ENCODE measurements at places on chromosomes 12 and 14.

GRCh38 chr12:121144416-121144914 is 11.8 kb downstream of the P2RX7 start:
- DNase-seq = no peak

GRCh38 chr12:29149691-29150281 is 708 bp downstream of the FAR2 start:
- no peak for DNase-seq

DNA sequence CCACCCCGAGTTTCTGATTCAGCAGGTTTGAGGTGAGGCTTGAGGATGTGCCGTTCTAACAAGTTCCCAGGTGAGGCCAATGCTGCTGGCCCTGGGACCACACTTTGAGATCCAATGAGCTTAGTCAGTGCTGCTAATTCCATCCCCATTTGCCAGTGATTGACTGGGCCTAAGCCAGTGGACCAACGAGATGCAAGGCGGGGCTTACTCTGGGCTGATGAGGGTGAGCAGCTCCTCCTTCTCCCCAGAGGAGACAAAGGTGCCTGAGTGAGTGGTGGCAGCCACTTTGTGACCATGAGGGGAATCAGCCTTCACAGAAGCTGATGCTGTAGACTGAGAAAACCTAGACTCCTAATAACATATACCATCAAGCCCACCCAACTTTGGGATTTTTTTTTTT is 23.1 kb upstream of the HNF1A start:
- no peak for DNase-seq

DNA sequence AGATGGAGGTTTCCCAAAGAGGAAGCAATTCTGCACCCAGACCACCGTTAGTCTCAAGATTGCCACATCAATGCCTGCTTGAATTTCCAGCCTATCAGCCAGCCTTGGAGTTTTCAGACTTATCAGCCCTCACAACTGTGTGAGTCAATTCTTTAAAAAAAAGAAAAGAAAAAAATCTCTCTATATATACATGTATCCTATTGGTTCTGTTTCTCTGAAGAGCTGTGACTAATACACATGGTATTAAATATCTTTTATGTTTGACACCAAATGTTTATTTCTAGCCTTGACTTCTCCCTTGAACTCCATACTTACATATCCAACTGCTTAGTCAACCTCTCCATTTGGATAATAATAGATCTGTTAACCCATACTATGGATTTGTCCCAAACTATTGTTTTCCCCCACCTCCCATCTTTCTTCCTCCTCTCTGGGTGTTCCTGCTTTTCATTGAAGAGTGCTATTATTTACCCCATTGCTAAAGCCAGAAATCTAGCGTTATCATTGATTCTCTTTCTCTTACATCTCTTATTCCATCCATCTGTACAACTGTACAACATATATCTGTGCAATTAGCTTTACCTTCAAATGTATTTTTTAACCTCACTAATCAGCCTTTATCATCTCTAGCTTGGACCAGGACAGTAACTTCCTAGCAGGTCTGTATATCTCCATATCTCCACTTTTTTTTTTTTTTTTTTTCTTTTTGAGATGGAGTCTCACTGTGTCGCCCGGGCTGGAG is 22.7 kb upstream of the EID3 start:
- DNase-seq = peak; percentile 43

DNA sequence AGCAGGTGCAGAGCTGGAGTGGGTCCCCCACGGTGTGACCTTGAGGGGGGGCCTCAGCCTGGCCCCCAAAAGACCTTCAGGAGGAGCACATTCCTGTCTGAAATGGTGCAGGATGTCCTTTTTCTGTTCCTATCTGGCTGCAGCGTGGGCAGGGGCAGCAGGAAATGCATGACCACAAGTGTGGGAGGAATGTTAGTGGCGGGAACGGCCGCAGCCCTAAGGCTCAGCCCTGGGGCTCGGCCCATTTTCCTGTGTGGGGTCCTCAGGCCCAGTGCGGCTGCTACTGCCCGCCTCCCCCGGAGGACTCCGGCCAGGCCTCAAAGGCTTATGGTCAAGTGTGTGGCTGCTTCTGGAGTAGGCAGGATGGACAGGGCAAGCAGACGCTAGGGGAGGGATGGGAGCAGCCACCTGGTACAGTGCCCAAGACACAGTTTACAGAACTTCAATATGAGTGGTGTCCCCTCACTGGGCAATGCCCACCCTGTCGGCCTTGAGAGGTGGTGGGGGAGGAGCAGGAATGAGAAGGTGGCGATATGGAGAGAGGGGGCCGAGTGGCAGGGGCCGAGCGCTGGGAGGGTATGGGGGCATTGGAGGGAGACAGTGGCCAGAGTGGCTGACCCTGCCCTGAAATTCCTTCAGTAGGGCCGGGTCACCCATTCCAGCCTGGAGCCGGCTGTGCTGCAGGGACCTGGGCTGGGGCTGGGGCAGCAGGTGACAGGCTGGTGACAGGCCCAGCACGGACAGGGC is 137.4 kb downstream of the CALM1 start:
- DNase-seq = no peak

GRCh38 chr14:72539661-72540315 is 354.1 kb downstream of the DPF3 start:
- DNase-seq = no peak

GRCh38 chr12:88307961-88308360 is 165.9 kb downstream of the TMTC3 start:
- DNase-seq = no peak

- no peak for DNase-seq
These were observed 171.5 kb downstream of the SLC15A4 start for GRCh38 chr12:128652136-128652751.

DNA sequence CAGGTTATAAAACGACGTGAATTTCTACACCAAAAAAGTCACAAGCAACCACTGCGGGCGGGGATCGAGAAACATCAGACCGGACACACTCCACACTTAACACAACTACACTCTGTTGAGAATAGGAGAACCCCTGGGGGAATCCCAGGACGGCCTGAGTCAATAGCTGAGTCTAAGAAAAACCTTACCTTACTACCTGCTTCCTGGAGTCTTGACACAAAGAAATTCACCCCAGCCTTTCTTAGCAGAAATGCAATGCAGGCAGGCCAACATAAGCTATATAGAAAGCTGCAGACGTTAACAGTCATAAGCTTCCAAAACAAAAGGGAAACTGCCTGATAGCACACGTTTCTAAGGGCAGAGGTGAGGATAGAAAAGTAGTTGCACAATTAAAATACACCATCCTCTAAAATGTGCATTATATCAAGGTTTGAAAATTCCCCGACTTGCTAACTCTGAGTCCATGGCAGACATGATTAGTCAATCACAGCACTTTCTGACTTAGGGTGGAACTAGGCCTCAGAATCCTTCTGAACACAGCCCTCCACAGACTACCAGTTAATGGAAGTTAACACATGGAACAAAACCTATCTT is 68.0 kb downstream of the CCDC88C start:
- DNase-seq = no peak

- DNase-seq = no peak
These were observed 31.0 kb upstream of the LGALS3 start for GRCh38 chr14:55097881-55098560.

DNA sequence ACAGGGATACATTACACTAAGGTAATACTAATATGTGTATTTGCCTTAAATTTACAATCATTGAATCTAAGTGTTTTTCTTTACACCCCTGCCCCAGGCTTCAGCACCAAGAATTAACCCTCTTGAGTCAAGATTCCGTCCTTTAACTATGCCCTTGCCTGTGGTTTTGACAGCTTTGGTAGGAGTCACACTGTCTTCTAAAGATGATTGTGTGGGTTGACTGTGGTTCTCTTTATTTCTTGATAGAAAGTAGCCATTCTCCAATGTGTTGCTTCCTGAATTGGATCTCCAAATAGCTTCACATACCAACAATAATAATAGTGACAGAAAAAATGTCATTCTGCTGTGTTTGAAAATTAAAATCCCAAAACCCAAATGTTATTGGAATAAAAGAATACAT is 3.6 kb downstream of the CLEC7A start:
- DNase-seq = no peak

GRCh38 chr12:131266591-131267467 is 313.1 kb downstream of the ADGRD1 start:
- no peak for DNase-seq

DNA sequence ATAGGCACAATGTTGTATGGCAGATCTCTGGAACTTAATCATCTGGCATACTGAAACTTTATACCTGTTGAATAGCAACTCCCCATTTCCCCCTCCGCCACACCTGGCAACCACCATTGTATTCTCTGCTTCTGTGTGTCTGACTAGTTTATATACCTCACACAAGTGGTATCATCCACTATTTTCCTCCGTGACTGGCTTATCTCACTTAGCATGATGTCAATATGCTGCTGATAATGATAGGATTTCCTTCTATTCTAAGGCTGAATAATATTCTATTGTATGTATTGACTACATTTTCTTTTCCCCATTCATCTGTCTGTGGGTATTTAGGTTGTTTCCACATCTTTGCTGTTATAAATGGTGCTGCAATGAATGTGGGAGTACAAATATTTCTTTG is 21.5 kb downstream of the BRMS1L start:
- no peak for DNase-seq

DNA sequence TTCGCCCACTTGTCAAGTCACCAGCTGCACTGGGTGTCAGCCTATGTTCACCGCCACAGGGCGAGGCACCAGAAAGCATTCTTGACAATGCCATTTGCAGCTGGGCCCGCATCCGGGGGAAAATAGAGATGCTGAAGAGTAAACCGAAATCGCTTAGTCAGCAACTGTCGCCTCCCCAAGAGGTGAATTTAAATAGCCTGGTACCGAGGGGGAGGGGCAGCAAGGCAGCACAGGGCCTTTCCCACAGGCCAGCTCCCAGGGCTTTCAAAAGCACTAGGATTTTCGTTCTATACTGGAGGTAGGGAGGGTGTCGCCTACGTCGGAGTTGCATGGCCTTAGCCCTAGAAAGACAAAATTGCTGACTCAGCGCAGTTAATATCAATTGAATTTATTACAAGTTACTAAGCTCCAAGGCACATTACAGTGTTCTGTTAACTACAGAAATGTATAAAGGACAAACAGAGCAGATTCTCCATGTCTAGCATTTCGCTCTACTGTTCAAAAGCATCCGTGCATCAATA is 4.3 kb downstream of the IRF2BPL start:
- DNase-seq = peak; percentile 66

- DNase-seq = no peak
These were observed 34.6 kb upstream of the MEG3 start for GRCh38 chr14:100791348-100791735.

GRCh38 chr14:87745507-87746118 is 247.4 kb downstream of the GALC start:
- peak; percentile 23 for DNase-seq

DNA sequence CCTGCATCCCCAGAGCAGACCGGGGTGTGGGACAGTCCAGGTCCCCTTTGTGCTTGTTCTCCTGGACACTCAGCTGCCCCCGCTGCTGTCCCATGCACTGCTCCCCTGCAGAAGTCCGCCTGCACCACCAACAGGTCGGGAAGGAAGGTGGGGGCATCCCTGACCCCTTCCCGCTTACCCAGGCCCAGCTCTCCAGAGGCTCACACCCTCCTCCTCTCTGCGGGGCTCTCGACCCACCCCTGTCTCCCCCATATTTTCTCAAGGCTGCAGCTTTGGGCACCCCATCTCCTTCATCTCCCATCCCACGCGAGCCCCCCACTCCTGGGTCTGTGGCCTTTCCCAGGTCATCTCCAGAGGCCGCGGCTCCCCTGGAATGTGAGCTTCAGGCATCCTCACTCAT is 9.4 kb downstream of the ZBTB42 start:
- no peak for DNase-seq

GRCh38 chr12:132641811-132642650 is 23.5 kb downstream of the P2RX2 start:
- DNase-seq = no peak

DNA sequence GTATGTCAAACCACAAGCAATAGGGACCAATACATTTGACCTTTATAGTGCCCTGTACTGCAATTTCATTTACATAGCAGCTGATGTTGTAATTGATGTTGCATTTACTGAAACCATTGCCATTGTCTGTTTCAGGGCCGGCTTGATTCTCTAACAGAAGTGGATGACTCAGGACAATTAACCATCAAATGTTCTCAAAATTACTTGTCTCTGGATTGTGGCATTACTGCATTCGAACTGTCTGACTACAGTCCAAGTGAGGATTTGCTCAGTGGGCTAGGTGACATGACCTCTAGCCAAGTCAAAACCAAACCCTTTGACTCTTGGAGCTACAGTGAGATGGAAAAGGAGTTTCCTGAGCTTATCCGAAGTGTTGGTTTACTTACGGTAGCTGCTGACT is 216.0 kb downstream of the AKAP6 start:
- no peak for DNase-seq

DNA sequence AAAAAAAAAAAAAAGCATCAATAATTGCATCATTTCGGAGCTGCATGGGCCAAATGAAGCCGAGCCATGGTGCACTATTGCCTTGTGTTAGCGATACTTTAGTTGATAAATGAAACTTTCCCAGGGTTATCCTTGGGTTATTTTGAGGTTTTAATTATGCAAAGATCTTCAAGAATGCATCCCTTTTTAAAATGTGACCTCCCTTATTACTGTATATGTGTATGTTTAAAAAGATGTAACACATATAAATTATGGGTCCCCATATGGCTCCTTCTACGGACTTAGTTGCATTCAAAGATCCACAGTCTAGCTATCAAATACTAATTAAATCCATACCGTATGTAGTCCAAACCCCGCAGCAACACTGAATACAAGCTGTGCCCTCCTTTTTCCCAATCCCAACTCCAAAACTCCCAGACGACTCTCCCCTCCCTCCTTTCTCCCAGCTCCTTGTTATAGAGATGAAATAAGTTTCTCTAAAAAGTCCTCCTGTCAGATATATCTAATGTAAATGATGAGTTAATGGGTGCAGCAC is 129.3 kb upstream of the MAP1LC3B2 start:
- DNase-seq = no peak

- DNase-seq = no peak
These were observed 137.0 kb upstream of the HIF1A start for GRCh38 chr14:61558271-61558670.

DNA sequence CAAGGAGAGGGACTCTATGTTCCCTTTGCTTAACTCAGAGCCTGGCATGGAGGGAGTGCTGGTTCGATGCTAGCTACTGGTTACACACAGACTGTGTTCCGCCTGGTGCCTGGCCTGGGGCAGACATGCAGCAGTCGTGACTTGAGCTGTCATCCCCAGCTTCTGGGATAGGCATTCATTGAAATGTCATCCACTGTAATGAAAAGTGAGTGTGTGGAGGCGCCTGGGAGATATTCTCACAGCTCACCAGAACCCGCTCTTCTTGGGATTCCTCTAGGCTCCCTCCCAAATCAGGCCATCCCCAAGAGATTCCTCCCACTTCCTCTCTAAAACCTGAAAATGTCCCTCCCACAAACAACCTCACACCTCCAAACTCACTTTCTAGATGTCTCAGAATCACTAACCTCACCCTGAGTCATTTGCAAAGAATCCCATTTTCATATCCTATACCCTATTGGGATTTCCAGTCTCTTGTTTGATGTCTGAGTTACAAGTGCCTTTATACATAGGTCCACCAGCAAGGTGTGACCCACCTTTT is 82.8 kb downstream of the CRACR2A start:
- no peak for DNase-seq

GRCh38 chr12:32292151-32292550 is 107.2 kb upstream of the FGD4 start:
- DNase-seq = no peak

- DNase-seq = no peak
These were observed 61.9 kb downstream of the TMEM30B start for GRCh38 chr14:61219256-61219655.

GRCh38 chr12:63857771-63858670 is 13.5 kb downstream of the SRGAP1 start:
- DNase-seq = no peak

All from HepG2 (cell line).